AG04450 (cell line): ENCODE measurements at places on chromosomes 13 and 19. TPM values are rescaled to one million over a fixed set of nuclear protein-coding genes. Genes with fewer than 3 reads are reported as not detected.
A peak's percentile ranks its signal among the peaks of the same experiment; 100 is the strongest.

The APOC4 gene
- polyA plus RNA-seq = not detected in 2 replicates

GRCh38 chr19:49168421-49168820 lies 10.8 kb downstream of the TRPM4 start:
- DNase-seq = no peak

GRCh38 chr13:84445776-84446175 lies 563.5 kb upstream of the SLITRK1 start:
- peak; percentile 29 for DNase-seq

DNA sequence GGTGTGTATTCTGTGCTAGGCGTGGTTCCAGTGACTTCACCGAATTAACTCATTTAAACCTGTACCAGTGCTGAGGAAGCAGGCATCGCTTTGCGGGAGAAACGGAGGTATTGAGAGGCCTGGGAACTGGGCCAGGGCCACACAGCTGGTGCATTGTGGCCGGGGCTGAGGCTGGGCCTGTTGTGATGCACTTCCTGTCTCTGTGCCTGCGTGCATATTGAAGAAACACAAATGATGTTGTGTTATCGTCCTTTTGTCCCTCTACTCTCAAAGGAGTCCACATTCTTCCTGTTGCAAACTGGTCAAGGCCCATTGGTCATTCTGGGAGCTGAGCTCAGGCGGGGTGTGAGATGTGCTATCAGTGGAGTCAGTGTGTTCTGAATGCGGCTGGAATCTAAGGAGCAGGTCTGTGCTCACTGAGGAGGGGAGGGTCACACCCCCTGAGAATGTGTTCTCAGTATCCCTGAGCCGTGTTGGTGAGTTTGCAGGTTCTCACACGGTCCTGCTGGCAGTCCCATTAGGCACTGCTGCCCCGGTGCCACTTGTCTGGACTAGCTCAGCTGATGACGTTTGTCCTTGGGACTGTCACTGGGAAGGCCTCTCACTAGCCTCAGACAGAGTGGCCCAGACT lies 62.1 kb downstream of the ARHGEF7 start:
- no peak for DNase-seq

The IGFL4 gene
- not detected in 2 replicates for polyA plus RNA-seq

GRCh38 chr19:46374536-46375475 lies 27.9 kb downstream of the PPP5C start:
- DNase-seq = no peak

The KLHL1 gene
- not detected in 2 replicates for polyA plus RNA-seq

GRCh38 chr19:32498648-32499200 lies 82.3 kb upstream of the PDCD5 start:
- no peak for DNase-seq

The TRIP10 gene
- polyA plus RNA-seq = 27.6 and 29.3 TPM in 2 replicates

- no peak for DNase-seq
Measured at GRCh38 chr19:49923055-49924003, 5.7 kb upstream of the ATF5 start.

- DNase-seq = no peak
Measured at GRCh38 chr13:42280537-42280936, 8.6 kb downstream of the AKAP11 start.

The C19orf85 gene
- not detected in 2 replicates for polyA plus RNA-seq

The NMRK2 gene
- not detected in 2 replicates for polyA plus RNA-seq

DNA sequence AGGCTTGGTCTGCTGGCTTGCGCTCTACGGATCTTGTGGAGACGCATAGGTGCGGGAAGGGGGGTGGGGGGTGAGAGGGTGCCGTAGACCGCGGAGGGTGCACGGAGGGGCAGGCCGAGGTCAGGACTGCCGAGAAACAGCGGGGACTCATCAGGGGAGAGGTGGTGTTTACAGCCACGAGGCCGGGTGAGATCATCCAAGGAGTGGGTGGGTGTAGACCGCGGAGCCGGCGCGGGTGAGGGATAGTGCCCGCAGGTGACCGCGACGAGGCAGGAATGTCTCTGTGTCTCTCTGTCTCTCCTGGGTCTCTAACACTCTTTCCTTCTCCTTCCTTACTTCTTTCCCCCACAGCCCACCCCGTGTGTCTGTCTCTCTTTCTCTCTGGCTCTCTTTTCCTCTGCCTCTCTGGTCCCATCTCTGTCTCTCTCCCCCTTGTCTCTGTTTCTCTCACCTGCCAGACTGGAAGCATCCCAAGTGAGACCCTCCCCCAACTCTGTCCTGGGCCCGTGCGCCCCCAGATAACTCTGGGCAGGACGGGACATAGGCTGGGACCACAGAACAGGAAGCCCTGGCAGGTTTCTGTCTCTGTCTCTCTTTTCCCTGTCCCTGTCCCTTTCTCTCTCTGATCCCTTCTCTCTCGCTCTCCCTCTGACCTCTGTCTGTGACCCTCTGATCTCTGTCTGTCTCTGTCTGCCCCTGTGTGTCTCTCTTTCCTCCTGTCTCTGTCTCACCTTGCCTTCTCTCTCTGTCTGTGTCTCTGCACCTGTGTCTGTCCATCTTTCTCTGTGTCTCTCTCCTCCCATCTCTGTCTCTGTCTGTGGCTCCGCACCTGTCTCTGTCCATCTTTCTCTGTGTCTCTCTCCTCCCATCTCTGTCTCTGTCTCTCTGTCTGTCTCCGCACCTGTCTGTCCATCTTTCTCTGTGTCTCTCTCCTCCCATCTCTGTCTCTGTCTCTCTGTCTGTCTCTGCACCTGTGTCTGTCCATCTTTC lies 1.8 kb upstream of the KLK4 start:
- no peak for DNase-seq

DNA sequence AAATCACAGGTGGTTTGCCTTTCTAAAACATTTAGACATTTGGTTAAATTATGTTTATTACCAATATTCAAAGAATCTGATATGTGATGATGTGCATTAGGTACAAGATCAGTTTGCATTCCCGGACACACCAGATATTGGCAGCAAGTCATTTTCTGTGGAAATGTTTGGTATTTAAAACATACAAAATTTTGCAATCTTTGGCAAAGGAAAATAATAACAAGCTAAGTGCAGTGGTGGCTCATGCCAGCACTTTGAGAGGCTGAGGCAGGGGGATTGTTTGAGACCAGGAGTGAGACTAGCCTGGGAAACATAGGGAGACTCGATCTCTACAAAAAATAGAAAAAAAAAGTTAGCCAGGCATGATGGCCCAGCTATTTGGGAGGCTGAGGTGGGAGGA lies 29.1 kb upstream of the TSC22D1 start:
- DNase-seq = no peak

DNA sequence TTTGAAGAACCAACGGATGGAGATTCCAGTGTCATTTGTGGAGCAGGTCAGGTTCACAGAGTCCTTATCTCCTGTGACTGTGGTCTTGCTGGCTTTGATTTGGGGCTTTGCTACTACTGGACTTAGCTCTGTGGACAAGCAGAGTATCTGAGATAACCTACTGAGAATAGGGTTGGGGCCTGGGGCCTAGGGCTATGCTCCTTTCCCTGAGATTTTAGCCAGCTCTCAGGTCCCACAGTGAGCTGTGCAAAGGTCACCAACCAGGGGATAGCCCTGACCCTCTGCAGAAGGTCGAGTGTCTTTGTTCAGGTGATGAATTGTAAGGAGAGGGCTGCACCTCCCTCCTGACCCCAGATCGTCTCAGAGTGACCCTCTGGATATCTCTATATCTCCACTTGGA lies 9.2 kb downstream of the CEACAM1 start:
- no peak for DNase-seq
